Activated CD8-positive, alpha-beta T cell treated with anti-CD3 and anti-CD28 coated beads for 36 hours (primary cell): ENCODE measurements at places on chromosomes 13 and 19. TPM values are rescaled to one million over a fixed set of nuclear protein-coding genes. Genes with fewer than 3 reads are reported as not detected.

The VN1R2 gene
- total RNA-seq, result not detected

The NLRP4 gene
- total RNA-seq, result not detected

The ZNF577 gene
- 5.0 TPM for total RNA-seq

The ZNF610 gene
- total RNA-seq, result 3.2 TPM

The TMPRSS9 gene
- total RNA-seq, result not detected

- DNase-seq, result no peak
Measured at GRCh38 chr13:63279136-63279535, 1863.5 kb upstream of the PCDH20 start.

DNA sequence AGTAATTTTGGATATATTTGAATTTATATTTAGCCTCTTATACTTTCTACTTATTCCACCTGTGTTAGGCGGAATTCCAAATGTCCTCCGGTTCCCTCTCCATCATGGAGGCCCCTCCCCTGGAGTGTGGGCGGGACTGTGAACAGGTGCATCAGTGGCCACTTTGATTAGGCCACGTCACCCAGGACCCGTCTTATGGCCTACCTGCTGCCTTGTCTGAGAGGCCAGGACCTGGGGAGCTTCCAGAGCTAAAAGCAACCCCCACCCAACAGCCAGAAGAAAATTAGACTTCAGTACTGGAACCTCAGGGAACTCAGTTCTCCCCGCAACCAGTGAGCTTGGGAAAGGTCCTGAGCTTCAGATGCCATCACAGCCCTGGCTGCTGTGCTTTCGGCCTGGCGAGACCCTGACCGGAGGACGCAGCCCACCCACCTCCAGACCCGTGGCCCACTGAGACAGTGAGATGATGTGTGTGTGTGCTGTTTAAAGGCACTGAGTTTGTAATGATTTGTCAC, 200.2 kb upstream of the SOX1 start:
- no peak for DNase-seq

DNA sequence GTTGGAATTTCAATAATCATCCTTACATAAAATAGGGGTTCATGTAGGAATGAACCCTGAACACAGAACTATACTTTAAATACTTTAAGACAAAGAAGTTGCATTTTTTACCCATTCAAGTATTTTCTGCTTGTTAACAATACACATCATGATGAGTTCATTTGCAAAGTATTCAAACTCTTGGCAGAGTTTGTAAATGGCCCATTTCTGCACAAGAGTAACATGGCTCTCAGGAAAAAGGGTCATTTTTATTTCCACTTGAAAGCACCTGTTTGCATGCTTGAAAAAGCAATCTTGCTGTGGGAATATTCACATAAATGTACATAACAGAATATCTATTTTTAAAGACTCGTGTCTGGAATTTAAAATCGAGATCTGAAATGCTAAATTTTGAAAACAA, 18.1 kb downstream of the ESD start:
- DNase-seq, result no peak

- no peak for DNase-seq
Measured at GRCh38 chr19:35928507-35928906, 7.7 kb upstream of the LRFN3 start.

DNA sequence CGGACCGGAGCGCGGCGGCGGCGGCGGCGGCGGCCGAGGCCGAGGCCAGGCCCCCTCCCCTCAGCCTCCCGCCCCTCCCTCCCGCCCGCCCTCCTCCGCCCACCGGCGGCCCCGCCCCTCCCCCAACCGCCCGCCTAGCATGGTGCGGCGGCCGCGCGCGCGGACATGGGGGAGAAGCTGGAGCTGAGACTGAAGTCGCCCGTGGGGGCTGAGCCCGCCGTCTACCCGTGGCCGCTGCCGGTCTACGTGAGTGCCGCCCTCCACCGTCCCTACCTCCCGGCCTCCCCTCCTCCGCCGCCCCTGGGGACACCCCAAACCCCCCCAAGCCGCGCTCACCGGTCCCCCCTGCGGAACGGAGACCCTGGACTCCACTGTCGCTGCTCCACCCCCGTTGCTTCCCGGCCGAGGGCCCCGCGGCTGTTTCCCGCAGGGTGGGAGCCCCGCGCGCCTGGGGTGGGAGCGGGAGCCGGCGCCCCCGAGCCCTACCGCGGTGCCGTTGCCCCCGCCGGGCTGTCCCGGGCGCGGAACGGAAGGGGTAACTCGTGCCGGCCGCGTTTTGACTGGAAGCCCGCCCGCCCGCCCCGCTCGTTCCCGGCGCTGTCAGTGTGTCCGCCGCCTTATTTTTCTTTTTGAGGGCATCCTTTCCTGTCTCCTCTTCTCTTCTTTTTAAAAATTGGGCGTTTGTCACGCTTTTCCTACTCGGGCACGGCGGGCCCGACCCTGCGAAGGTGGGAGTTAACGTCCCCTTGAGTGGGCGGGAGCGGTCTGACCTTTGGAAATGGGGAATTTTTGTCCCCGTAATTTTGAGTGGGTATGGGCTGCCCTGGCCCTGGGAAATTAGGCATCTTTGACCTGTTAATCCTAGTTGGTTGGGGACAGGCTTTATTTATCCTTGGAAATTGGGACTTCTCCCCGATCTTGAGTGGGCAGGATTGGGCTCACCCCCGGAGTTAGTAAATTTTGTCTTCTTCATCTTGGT, 576 bp downstream of the DOT1L start:
- DNase-seq, result peak; percentile 54

- DNase-seq, result no peak
Measured at GRCh38 chr13:28316836-28317235, 178.1 kb downstream of the FLT1 start.

- DNase-seq, result no peak
Measured at GRCh38 chr13:101053301-101054093, 362.8 kb downstream of the NALCN start.

DNA sequence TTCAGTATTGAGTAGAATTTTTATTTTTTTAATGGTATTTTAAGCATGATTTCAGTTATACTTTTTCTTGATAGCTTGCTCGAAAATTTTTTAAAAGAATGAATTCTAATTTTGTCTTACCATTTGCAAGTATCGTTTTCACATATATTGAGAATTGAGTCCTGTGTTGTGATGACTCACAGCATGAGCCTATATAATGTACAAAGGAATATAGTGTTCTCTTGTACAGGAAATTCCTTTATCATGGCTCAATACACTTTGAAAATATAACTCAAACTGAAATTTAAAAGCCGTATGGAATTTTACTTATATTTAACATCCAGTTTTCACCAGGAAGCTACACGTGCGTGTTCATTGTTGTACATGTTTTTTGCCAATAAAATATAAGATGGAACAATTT, 161.1 kb upstream of the TMTC4 start:
- DNase-seq, result no peak
